ENCODE measurements at places on chromosomes 5 and 9.

GRCh38 chr5:39080168-39080567 is 6.0 kb upstream of the RICTOR start:
- no peak overlapping the region for H3K4me3 ChIP-seq
- no peak overlapping the region for H3K27ac ChIP-seq
- peaks cover 23% of the 10 kb centered on the region for H3K4me1 ChIP-seq
- peaks cover 2% of the 10 kb centered on the region for H3K36me3 ChIP-seq
- H3K27me3 ChIP-seq, result peaks cover 14% of the 10 kb centered on the region

GRCh38 chr9:76900884-76901440 is 5.0 kb downstream of the PRUNE2 start:
- DNase-seq, result no peak
- peaks cover 26% of the 10 kb centered on the region for H3K27me3 ChIP-seq
- H3K36me3 ChIP-seq, result no peaks in the 10 kb centered on the region
- no peak overlapping the region for H3K4me3 ChIP-seq

DNA sequence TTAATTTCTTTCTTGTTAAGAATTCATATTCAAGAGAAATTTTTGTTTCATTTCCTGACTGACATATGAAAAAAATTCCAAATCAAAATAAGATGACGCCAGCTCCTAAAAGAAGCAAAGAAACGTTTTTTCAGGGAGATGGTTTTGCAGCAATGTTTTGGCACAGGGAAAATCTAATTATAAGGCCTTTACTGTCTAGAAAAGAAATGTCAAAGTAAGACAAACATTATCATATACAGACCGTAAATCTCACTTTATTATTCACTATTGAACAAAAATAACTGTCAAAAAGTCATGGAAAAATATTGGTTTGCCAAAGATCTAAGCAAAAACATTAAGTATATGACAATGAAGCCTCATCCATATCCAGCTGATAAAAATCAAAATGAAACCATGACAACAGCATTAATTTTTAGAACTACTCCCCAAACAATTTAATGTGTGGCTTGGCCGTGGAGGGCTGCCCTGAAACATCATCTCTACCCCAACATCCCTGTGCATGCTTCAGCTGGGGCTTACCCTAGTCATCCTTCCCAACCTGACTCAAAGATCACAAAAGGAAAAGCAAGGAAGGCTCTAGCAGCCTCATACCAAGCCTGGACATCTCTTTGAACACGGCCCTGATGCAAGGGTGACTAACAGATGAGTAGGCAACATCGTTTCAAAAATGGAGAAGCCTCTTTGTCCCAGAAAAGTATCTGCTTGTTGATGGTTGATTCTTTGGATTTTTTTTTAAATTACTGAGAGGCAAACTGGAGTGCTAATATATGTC is 95.6 kb downstream of the ARSB start:
- no peak overlapping the region for H3K27ac ChIP-seq
- no peak overlapping the region for H3K4me3 ChIP-seq
- no peaks in the 10 kb centered on the region for H3K36me3 ChIP-seq
- H3K4me1 ChIP-seq, result peaks cover 12% of the 10 kb centered on the region
- H3K27me3 ChIP-seq, result peaks cover 2% of the 10 kb centered on the region

DNA sequence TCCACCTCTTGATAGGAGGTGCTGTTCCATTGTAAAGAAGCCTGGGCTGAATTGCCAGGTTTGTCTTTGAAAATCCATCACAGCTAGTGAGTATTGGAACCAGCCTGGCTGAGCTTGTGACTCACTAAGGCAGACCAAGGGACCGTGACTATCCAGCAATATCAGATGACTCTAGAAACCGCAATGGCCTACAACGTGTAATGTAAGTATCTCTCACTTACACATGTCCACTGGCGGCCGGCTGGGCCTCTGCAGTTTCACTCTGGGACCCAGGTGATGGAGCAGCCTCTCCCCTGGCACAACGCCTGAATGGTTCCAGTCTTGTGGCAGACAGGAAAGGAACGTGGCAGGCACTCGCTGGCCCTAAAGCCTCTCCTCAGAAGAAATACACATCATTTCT is 3.1 kb upstream of the HRH2 start:
- H3K27ac ChIP-seq, result peak overlapping the region; percentile 92
- DNase-seq, result peak; percentile 67
- H3K36me3 ChIP-seq, result peaks cover 37% of the 10 kb centered on the region
- H3K27me3 ChIP-seq, result peaks cover 2% of the 10 kb centered on the region
- peak overlapping the region; percentile 73 for H3K4me3 ChIP-seq

GRCh38 chr5:8897316-8897715 is 648.6 kb downstream of the SEMA5A start:
- no peak overlapping the region for H3K4me3 ChIP-seq
- no peaks in the 10 kb centered on the region for H3K27me3 ChIP-seq
- no peaks in the 10 kb centered on the region for H3K36me3 ChIP-seq
- DNase-seq, result no peak
- no peaks in the 10 kb centered on the region for H3K4me1 ChIP-seq

GRCh38 chr5:66519626-66520025 is 76.6 kb upstream of the MAST4 start:
- peaks cover 8% of the 10 kb centered on the region for H3K27me3 ChIP-seq
- H3K36me3 ChIP-seq, result no peaks in the 10 kb centered on the region
- H3K4me1 ChIP-seq, result no peaks in the 10 kb centered on the region
- no peak overlapping the region for H3K4me3 ChIP-seq
- no peak overlapping the region for H3K27ac ChIP-seq

- H3K4me1 ChIP-seq, result no peaks in the 10 kb centered on the region
- H3K27me3 ChIP-seq, result no peaks in the 10 kb centered on the region
- H3K36me3 ChIP-seq, result no peaks in the 10 kb centered on the region
- DNase-seq, result no peak
- no peak overlapping the region for H3K27ac ChIP-seq
Observed at GRCh38 chr5:79202076-79202475, 33.9 kb upstream of the JMY start.

DNA sequence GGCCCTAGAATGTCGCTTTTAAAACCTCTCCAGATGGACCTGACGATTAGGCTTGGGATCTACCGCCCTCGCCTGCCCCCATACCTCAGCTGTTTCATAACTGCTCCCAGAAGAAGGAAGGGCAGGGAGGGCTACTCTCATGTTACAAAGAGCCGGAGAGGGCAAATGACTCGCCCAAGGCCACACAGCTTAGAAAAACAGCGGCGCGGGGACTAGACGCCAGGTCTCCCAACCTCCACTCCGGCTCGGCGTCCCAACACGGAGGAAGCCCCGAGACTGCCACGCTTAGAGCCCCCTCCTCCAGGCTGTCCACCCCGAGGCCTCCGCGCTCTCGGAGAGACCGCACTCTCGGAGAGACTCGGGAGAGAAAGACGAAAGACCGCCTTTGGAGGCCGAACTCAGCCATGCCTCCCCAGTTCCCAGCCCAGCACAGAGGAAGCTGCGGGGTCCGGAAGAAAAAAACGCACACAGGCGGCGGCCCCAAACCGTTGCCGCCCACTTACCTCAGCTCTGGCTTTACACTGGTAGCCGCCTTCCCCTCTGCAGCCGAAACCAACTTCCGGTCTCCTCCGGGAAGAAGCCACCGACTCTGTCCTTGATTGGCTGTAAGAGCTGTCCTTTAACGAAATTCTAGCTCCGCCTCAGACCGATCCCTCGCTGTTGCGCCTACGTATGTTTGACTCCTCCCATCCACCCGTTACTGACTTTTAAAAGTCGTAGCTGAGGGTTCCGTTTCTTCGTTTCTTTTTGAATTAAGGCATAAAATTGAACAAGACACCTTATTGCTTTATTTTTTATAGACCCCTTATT is at the start of gene MED7:
Gene MED7 (minus strand): TSS at position 549 of the 810 bp plus-strand sequence. CDS start 3,434 bp downstream, outside the sequence.
- H3K4me1 ChIP-seq, result peaks cover 45% of the 10 kb centered on the region
- H3K27me3 ChIP-seq, result no peaks in the 10 kb centered on the region
- DNase-seq, result peak; percentile 98
- H3K27ac ChIP-seq, result peak within 1 kb of the TSS; percentile 99
- H3K4me3 ChIP-seq, result peak within 1 kb of the TSS; percentile 95

- no peaks in the 10 kb centered on the region for H3K36me3 ChIP-seq
- peaks cover 10% of the 10 kb centered on the region for H3K27me3 ChIP-seq
- no peaks in the 10 kb centered on the region for H3K4me1 ChIP-seq
- no peak overlapping the region for H3K4me3 ChIP-seq
Observed at GRCh38 chr5:168879929-168880328, 300.8 kb upstream of the PANK3 start.

- no peak for DNase-seq
- H3K27ac ChIP-seq, result no peak overlapping the region
- H3K27me3 ChIP-seq, result peaks cover 13% of the 10 kb centered on the region
- H3K4me3 ChIP-seq, result no peak overlapping the region
Observed at GRCh38 chr5:87004101-87004500, 263.6 kb upstream of the RASA1 start.

- H3K4me1 ChIP-seq, result no peaks in the 10 kb centered on the region
- DNase-seq, result no peak
- H3K27me3 ChIP-seq, result no peaks in the 10 kb centered on the region
- no peaks in the 10 kb centered on the region for H3K36me3 ChIP-seq
- H3K4me3 ChIP-seq, result no peak overlapping the region
- H3K27ac ChIP-seq, result no peak overlapping the region
Observed at GRCh38 chr5:44002381-44002901, 386.8 kb downstream of the FGF10 start.

DNA sequence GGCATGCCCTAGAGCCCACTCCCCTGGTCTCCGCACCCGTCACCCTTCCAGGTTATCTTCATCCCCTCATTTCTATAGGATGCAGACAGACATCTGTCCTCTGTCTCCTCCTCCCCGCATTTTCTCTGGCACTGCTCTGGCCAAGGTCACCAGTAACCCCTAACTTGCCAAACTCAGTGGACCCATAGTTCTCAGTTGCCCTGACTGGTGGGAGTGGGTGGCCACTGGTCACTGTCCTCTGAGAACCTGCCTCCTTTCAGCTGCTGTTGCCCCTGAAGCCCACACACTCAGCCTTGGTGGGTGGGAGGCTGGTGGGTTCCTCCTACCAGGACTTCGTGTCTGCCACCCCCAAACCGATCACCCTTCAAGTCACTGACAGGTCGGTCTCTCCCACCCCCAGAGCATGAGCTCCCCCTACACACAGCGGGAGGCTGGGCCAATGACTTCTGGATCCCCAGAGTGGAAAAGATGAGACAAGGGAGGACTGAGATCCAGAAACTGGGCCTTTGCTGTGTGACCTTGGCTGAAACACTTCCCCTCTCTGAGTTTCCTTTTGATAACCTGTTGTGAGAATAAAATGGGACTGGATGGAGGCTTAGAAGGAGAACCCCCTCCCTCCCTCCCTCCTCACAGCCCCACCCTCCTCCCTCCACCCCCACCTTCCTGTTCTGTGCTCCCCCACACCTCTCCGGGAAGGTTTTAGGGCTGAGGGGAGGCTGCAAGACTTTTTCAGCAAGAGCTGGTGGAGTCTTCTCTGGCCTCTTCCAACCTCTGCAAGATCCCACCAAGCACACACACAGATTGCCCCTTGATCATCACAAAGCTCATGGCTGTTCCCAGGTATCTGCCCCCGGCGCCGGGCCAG is 2.4 kb upstream of the DBN1 start:
- H3K36me3 ChIP-seq, result peaks cover 5% of the 10 kb centered on the region
- peaks cover 42% of the 10 kb centered on the region for H3K4me1 ChIP-seq
- H3K4me3 ChIP-seq, result peak overlapping the region; percentile 46
- peaks cover 8% of the 10 kb centered on the region for H3K27me3 ChIP-seq

- H3K27me3 ChIP-seq, result peaks cover 9% of the 10 kb centered on the region
- peak; percentile 63 for DNase-seq
Observed at GRCh38 chr5:146426853-146427618, 20.1 kb upstream of the TCERG1 start.

DNA sequence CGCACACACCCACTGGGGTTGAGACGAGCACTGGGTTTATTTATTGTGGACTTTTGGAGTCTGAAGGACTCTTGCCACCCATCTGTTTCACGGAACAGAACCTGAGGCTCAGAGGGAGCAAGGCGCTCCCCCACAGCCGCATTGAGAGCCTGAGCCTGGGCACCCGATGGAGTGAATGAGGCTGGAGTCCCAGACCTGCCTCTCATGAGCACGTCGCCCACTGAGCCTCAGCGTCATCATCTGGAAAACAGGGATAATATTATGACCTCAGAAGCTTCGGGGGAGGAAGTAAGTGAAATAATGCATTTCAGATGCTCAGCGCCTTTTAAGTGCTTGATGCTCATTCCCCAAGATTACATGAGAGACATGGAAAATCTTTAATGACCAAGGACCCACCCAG is 5.5 kb downstream of the NEK6 start:
- H3K4me1 ChIP-seq, result peaks cover 36% of the 10 kb centered on the region
- H3K27ac ChIP-seq, result no peak overlapping the region
- peaks cover 35% of the 10 kb centered on the region for H3K27me3 ChIP-seq
- H3K36me3 ChIP-seq, result peaks cover 7% of the 10 kb centered on the region
- no peak overlapping the region for H3K4me3 ChIP-seq
- DNase-seq, result no peak

GRCh38 chr5:122753500-122753899 is 21.4 kb upstream of the SNX2 start:
- H3K4me1 ChIP-seq, result peaks cover 11% of the 10 kb centered on the region
- no peak overlapping the region for H3K4me3 ChIP-seq
- H3K36me3 ChIP-seq, result no peaks in the 10 kb centered on the region
- H3K27me3 ChIP-seq, result peaks cover 7% of the 10 kb centered on the region
- H3K27ac ChIP-seq, result no peak overlapping the region

- peak overlapping the region; percentile 70 for H3K4me3 ChIP-seq
- peaks cover 6% of the 10 kb centered on the region for H3K4me1 ChIP-seq
- peak; percentile 91 for DNase-seq
- H3K36me3 ChIP-seq, result no peaks in the 10 kb centered on the region
- no peak overlapping the region for H3K27ac ChIP-seq
Observed at GRCh38 chr9:88578121-88579049, 43.4 kb downstream of the NXNL2 start.

DNA sequence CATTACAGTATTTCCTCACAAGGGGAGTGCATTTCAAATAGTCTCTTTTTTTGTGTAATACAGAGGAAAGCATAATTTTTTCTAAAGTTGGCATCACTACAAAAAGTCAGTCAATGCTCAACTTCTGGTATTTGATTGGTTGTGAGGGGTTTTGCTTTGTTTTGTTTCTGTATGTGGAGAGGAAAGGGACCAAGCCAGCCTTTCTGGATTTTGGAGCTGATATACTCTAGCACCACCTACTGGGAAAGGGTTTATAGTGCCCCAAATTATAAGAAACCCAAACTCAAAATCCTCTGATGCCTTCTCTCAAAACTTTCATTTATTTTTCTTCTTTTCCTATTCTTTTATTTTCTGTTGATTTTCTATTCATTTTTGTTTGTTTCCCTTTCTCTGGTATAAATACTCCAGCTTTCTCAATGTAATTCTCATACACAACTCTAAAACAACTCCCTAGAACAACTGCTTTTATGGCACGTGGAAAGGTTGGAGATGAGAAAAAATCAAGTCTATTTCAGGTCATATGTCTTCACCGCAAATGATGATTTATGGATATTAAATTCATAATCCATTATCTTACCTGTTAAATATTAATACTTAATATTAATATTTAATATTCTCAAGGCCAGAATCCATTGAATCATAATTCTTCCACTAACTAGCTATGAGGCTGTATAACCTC is 69.5 kb upstream of the ANXA1 start:
- peaks cover 19% of the 10 kb centered on the region for H3K27me3 ChIP-seq
- H3K27ac ChIP-seq, result no peak overlapping the region

GRCh38 chr5:142982821-142983200 is 212.6 kb downstream of the ARHGAP26 start:
- H3K4me3 ChIP-seq, result no peak overlapping the region
- peaks cover 50% of the 10 kb centered on the region for H3K4me1 ChIP-seq
- no peaks in the 10 kb centered on the region for H3K27me3 ChIP-seq
- peaks cover 11% of the 10 kb centered on the region for H3K36me3 ChIP-seq

Measured in activated CD4-positive, alpha-beta T cell treated with anti-CD3 and anti-CD28 coated beads, Interleukin-2, amount 10 ng/mL, durations not matched to agents 24 days and 14 days (primary cell).